Right hindlimb (tissue), 1 donor: ENCODE measurements at places on chromosomes 3 and 15.

- no peak for DNase-seq
Measured at GRCh38 chr15:22228101-22228762, 147.9 kb downstream of the OR4M2 start.

GRCh38 chr3:179977356-179977755 lies 59.4 kb downstream of the PEX5L start:
- DNase-seq: no peak

DNA sequence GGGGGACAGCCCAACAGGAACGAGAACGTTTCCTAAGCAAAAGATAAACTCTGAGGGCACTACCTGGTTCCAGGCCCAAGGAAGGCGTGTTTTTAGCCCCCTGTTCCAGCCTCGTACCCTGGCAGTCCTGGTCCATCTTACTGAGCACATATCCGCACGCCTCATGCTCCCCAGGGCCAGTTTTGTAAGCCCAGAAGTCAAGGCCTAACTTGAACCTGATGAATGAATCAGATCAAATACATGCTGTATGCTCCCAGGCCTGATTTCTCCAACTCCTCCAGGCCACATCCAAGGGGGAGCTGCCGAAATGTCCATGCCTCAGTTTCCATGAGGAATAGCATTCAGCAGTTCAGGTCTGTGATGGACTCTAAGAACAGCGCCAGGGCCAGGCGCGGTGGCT lies 14.3 kb upstream of the DOCK3 start:
- DNase-seq: no peak

- no peak for DNase-seq
Measured at GRCh38 chr3:105829229-105829628, 39.6 kb downstream of the CBLB start.

DNA sequence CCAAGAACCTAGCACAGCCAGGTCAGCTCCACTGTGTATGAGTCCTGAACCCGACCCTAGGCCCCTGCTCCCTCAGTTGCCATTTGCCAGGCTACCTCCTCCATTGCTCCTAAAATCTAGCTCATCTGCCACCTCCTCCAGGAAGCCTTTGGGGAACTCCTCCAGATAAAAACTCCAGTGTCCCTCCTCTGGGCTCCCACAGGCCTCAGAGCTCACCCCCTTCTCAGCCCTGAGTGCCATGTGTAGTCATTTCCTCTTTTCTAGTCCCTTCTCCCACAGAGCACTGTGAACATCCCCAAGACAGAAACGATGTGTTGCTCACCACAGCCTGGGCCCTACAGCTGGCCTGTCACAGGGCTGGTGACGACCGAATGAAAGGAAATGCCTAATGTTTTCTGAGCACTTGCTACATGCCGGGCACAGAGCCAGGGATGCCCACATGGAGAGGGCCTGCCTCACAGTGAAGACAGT lies 61.0 kb downstream of the IQSEC1 start:
- no peak for DNase-seq
